ENCODE measurements at places on chromosomes 4 and X.

DNA sequence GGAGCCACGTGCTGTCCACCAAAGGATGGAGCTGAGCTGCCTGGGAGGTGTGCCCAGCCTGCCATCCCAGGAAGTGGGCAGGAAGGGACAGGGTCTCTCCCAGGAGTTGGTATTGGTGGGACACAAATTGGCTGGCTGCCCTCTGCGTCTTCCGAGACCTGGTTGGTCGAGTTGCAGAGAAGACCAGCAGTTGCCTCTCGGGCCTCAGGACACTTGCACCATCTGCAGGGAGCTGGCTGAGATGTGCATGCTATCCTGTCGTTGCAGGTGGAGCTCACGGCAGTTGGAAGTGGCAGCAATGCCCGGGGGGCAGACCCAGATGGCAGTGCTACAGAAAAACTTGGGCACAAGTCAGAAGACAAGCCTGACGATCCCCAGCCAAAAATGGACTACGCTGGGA, 30.2 kb downstream of the BCORL1 start:
- no peak for DNase-seq

- no peak for DNase-seq
Measured at GRCh38 chr4:96375367-96375766, 535.5 kb downstream of the PDHA2 start.

DNA sequence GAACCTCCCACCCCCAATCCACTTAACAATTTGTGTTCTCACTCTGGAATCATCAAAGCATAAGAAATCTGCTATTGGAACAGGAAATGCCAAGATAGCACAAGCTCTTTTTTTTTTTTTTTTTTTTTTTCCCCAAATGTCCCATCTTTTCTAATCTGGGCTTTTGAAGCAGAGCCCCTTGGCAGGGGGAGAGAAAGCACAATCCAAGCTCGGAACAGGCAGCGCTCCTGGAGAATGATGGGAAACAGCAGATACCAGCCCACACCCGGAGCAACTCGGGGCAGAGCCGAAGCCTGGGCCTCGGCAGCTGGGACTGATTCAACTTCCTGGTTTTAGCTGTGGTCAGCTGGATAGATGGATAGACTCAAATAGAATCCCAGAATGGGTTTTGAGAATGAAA, 235.1 kb downstream of the QDPR start:
- DNase-seq: no peak

DNA sequence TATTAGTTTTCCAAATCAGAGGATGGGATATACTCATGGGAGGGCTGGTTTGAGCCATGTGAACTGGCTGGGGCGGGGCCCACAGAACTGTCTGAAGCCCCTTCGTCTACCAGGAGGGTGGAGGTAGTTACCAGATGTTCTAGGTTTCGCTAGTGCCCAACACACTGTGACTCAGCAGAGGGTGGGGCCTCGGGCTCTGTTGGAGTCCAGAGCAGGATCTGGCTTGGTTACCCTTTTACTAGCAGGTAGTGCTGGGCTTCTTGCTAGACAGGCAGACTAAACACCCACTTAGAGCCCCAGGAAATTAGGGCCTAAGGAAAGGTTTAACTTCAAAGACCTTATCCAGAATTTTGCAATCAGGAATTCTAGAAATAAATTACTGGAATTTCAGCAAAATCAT, 56.2 kb upstream of the CHRDL1 start:
- no peak for DNase-seq

GRCh38 chr4:76948443-76949275, 893 bp upstream of the SEPTIN11 start:
- DNase-seq: no peak

DNA sequence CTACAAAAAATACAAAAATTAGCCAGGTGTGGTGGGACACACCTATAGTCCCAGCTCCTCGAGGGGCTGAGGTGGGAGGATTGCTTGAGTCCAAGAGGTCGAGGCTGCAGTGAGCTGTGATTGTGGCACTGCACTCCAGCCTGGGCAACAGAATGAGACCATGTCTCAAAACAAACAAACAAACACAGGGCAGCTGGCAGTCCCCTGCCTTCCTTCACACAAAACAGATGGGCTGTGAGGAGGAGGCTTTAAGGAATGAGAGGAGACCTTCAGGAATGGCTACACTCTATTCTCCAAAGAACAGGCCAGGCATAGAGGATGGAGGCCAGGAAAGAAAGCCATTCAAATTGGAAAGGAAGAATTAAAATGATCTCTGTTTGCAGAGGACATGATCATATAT, 65.6 kb upstream of the MAML3 start:
- DNase-seq: no peak

- no peak for DNase-seq
Measured at GRCh38 chr4:145709843-145710242, 29.9 kb downstream of the C4orf51 start.

GRCh38 chr4:99965674-99966350, 15.7 kb upstream of the H2AZ1 start:
- DNase-seq: no peak

GRCh38 chr4:170386971-170387370, 297.2 kb upstream of the AADAT start:
- DNase-seq: no peak

DNA sequence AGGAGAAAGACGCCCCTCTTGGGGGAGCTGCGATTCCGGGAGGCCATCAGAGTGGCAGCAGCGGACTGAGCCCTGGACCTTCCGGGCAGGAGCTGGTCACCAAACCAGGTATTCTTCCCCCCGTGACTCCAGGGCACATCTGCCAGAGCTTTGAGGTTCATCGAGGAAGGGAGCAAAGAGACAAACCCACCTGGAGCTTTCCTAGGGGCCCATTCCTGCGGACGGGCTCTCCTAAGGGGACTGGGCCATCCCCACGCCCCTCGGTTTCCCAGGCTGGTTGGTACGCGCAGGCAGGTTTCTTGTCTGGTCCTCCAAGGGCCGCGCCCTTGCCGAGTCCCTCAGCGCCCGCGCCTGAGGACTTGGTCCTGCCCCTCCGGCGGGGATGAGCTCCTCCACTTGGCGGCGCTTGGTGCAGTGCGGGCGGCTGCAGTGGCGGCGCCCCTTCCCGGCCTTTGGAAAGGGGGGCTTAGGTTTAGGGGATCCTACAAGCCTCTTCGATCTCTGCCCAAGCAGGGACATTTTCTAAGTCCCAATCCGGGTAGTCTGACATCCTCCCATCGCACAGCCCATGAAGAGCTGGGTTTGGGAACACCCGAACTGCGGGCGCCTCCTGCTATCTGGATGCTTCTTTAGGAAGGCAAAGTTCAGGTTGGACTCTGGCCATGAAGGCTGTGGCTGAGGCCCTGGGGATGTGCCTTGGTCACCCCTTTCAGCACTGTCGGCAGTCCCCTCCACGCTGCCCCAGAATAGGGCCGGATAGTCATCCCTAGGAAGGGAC, 538 bp downstream of the STBD1 start:
- peak; percentile 37 for DNase-seq

DNA sequence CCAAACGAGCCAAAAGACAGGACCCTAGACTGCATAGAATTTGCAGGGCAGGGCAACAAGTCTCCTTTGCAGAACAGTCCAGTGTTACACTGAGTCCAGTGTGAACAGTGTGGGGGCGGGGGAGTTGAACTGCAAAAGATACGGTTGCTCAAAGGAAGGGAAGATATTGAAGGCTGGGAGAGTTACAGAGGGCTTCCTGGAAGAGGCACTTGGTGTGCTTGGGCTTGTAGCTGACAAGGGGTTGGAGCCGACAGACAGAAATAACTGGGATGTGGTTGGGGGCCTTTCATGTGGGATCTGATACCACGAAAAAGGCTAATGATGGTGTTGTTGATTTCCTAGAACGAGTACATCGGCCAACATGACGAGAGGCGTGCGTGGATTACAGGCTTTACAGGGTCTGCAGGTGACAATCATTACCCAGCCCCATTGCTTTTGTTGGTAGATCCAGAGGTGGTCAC, 6.1 kb downstream of the XPNPEP2 start:
- DNase-seq: no peak

DNA sequence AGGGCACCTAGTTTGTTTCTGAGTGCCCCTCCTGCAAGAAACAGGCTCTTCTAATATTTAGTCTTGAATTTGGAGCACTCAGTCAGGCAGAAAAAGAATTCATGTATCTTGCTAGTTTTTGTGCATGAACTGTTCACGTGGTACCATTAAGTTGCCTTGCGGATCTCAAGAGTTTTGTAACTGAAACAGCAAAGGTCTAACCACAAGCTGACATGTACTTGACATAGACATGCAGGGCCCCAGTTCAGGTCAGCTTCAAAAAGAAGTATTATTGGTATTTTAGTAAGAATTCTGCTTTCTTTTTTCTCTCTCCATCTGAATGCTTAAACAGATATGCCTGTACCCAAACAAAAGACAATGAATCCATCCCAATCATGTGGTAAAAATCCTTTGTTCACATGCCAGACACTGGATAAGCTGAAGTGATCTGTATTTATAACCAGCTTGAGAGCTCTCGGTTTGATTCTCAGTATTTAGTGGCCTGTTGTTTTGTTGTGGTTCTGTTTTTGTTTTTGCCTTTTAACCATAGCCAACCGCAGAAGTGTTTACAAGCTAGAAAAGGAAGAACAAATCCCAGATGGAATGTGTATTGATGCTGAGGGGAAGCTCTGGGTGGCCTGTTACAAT, 13.0 kb downstream of the RGN start:
- DNase-seq: no peak

DNA sequence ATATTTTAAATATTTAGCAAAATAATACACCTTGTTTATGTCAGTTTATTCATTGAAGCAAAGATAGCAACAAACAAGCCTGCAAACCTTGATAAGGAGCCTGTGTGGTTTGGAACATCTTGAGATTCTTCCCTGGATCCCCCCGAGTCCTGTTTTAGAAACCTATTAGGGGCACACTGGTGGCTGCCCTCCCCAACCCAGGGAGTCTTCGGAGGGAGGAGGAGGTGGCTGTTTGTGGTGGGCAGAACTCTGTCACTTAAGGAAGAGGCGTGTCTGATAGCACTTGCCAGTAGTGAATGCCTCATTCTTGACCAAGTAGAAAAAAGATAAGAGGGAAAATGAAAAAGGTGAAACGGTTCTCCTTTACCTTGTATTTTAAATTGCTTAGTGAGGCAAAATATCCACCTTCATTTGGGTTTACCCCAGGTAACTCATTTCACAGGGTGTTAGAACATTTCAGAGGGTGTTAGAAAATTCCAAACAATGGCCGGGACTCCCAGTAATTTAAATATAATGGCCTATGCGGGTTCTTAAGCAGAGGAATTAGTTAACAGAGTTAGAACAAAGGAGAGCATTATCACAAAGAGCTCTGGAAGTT, 10.4 kb downstream of the KIT start:
- no peak for DNase-seq

DNA sequence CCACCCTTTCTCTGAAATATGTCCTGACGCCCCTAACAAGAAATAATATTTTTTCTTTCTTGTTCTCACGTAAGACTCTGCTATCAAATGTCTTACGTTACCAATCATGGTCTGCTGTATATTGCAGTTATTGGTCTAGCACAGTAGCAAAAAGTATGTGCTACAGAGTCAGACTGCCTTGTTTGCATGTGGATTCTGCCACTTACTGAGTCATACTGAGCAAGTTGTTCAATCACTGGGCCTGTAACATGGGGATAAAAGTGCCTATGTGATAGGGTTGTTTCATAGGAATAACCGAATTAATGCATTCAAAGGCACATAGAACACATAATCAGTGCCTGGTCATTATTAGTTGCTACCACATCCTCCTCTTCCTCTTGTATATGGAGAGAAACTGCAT, 14.1 kb downstream of the RPGR start:
- DNase-seq: no peak

DNA sequence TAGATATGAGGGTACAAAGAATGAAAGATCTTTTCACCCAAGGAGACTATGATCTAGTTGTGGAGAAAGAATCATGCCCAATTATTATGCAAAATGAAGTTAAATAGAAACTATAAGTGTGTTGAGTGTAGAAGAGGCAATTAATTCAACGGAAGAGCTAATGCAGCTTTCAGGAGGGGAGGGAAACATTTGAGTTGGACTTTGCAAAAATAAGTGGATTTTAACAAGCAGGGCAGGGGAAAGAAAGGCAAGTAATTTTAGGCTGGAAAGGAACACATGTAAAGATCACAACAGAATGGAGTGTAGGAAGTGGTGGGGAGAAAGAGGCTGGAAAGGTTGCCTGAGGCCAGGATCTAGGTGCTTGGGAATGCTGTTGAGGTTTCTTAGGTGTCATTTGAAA, 44.1 kb downstream of the KLHL15 start:
- DNase-seq: no peak

GRCh38 chr4:24625091-24625490, 40.7 kb upstream of the DHX15 start:
- DNase-seq: no peak

DNA sequence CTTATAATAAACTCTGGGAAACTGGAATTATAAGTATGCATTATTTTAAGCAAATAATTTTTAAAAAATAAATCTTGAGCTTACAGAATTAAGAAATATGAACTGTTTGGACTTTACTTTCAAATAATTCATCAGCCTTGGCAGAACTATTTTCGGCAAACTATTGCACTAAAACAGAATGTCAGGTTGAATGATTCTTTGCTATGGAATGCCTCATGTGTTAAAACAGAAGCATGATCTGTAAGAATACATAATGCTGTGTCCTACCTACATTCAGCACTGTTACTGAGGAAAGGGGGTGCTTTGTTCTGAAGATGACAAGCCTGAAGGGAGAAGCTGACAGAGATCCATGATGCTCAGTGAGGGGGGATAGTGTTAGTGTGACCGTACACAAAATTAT, 55.6 kb upstream of the EXOC1L start:
- DNase-seq: no peak

- no peak for DNase-seq
Measured at GRCh38 chr4:169440446-169440845, 169.7 kb upstream of the SH3RF1 start.

DNA sequence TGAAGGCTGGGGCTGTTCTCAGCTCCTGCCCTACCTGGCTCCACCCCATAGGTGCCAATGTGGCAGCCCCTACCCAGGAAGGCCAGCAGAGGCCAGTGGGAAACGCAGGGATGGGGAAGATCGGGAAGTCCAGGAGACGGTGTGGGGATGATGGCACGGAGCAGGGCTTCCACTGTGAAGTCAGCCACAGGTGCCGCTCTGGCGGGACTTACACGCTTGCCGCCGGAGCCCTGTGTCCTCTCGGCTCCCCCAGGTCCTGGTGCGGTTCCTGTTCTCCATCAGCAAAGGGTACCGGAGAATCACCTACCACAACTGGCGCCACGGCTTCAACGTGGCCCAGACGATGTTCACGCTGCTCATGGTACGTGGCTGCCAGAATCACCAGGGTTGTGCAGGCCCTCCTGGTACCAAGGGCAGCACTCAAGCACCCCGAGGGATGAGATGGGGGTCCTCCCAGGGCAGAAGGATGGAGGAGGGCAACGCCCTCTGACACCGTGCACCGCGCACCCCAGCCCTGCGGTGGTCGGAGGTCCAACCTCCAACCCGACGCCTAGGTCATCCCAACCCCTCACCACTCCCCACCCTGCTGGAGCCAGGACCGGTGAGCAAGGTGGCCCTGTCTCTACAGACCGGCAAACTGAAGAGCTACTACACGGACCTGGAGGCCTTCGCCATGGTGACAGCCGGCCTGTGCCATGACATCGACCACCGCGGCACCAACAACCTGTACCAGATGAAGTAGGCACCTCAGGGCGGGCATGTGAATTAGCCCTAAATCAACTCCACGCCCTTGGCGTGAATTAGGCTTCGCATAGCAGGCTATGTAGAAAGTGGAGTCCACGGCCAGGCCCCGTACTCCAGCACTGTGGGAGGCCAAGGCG, 12.0 kb downstream of the ATP5ME start:
- DNase-seq: no peak

- DNase-seq: no peak
Measured at GRCh38 chr4:96097040-96097607, 257.2 kb downstream of the PDHA2 start.

Data from GDM1 (cell line).